ENCODE measurements at places on chromosomes 11 and 22. TPM values are rescaled to one million over a fixed set of nuclear protein-coding genes. Genes with fewer than 3 reads are reported as not detected.

CDC45 gene
- total RNA-seq, result 18.2 TPM

OR51I1 gene
- total RNA-seq, result not detected

DNA sequence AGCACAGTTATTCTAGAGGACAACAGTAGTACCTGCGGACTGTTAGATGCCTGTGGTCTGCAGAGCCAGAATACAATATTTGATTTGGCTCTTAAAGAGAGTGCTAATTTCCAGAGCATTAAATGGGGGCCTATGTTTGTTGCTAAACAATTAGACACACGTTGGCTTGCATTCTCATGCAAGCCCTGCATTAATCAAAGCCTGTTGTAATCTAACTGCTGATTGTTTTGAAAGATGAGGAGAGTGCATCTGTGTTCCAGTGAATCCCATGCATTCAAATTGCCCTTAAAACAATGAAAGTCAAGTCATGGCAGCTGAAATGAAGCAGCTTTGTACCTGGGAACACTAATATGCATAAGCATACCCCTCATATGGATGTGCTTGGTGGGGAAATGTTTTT, 419.4 kb downstream of the DYNC2H1 start:
- DNase-seq, result no peak

DNA sequence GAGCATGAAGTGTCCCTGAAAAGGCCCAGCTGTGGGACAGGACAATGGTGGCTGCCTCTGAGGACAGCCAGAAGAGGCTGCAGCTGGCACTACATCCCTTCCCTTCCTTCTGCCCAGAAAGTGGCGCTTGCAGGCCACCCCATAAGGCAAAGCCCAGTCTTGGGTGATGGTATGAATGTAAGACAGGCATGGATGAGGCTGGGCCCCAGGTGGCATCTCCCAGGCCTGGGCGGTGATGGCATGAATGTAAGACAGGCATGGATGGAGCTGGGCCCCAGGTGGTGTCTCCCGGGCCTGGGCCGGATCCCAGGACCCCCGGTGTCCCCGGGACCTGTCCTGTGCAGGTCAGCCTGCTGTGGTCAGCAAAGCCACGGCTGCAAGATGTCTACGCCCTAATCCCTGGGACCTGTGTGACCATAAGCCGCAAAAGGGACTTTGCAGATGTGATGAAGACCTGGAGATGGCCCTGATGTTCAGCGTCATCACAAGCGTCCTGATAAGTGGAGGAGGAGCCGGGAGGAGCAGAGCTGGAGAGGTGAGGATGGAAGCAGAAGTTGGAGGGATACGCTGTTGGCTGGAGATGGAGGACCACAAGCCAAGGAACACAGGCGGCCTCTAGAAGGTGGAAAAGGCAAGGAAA, 181.1 kb downstream of the CTTN start:
- DNase-seq, result no peak
